Iris pigment epithelial cell (primary cell): ENCODE measurements at places on chromosomes 11 and 22.

GRCh38 chr11:72851726-72852125 lies 37.5 kb downstream of the ATG16L2 start:
- peak; percentile 47 for DNase-seq

DNA sequence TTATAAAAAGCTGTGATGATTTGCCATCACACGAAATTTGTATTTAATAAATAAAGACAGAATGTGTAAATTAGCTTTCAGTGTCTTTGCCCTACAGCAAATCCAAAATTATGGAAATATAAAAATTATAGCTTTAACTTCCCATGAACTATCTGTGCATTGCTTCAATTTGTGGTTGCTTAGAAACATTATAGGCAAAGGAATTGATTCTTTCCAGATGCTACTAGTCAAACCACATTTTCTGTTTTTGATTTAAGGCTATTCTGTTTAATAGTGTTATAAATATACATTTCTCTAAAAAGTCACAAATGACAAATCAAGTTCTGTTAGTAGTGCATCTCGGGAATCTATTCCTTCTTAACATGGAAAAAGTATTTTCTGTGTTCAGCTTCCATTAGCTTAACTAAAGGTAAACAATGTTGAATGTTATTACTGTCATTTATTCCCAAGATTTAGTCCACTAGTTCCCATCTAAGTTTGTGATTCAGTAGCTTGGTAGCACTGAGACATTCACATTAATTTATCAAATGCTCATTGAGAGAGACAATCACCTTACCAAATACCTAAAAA lies 1086.3 kb upstream of the CCDC90B start:
- no peak for DNase-seq

DNA sequence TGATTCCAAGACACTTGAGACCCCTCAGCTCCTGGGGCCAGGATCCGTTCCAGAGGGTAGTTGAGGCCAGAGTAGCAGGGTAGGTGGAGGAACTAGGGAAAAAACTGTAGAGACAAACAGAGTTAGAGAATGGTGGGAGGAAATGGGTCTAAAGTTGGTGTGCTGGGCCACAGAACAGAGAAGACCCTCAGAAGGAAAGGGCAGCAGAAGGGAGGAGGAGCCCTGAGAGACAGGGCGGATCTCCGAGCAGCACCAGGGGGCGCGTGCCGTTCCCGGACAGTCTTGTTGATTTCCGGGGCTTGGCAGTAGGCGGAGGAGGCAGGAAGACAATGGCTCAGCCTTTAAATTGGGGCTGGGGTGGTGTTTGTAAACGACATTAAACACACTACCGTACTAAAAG lies 2.4 kb upstream of the CECR2 start:
- no peak for DNase-seq

- no peak for DNase-seq
Observed at GRCh38 chr22:19760951-19761724, 560 bp downstream of the TBX1 start.

- peak; percentile 59 for DNase-seq
Observed at GRCh38 chr11:73140213-73141030, 1.7 kb downstream of the FCHSD2 start.

GRCh38 chr11:93623920-93624319 lies 37.6 kb upstream of the CEP295 start:
- DNase-seq, result no peak

GRCh38 chr22:27111796-27112672 lies 454.6 kb downstream of the MIAT start:
- DNase-seq, result no peak

- no peak for DNase-seq
Observed at GRCh38 chr22:49212002-49212401, 615.7 kb downstream of the BRD1 start.

GRCh38 chr22:41140365-41140957 lies 48.1 kb downstream of the EP300 start:
- DNase-seq, result no peak

DNA sequence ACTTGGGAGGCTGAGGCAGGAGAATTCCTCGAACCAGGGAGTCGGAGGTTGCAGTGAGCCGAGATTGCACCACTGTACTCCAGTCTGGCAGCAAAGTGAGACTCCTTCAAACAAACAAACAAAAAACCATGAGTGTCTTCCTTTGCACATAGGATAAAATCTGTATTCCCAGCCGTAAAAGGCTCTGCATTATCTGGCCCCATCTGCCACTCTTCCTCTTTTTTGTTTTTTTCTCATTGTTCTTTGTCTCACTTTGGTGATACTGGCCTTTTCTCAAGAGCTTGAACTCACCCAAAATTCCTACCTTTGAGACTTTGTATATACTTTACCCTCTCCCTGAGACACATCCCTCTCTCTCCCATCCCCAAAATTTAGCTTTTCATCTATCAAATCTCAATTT lies 17.6 kb downstream of the FDX1 start:
- no peak for DNase-seq

- no peak for DNase-seq
Observed at GRCh38 chr22:44618400-44618799, 83.6 kb upstream of the PRR5 start.

DNA sequence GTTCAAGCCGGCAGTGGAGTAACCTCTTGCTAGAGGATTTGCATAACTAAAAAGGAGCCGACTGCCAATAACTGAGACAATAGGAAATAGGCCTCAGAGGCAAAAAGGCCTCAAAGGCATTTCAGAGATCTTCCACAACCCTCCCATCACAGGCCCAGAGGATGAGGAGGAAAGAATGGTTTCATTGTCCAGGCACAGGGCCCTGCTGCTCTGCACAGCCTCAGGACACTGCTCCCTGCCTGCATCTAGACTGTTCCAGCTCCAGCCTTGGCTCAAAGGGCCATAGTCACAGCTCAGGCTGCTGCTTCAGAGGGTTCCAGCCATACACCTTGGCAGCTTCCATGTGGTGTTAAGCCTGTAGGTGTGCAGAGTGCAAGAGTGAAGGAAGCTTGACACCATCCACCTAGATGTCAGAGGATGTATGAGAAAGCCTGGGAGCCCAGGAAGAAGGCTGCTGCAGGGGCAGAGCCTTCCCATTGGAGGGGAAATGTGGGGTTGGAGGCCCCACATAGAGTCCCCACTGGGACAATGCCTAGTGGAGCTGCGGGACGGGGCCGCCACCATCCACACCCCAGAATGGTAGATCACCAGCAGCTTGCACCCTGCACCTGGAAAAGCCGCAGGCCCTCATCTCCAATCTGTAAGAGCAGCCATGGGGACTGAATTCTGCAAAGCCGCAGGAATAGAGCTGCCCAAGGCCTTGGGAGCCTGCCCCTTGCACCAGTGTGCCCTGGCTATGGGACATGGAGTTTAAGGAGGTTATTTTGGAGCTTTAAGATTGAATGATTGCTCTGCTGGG lies 8.2 kb upstream of the LRP5 start:
- DNase-seq, result no peak

DNA sequence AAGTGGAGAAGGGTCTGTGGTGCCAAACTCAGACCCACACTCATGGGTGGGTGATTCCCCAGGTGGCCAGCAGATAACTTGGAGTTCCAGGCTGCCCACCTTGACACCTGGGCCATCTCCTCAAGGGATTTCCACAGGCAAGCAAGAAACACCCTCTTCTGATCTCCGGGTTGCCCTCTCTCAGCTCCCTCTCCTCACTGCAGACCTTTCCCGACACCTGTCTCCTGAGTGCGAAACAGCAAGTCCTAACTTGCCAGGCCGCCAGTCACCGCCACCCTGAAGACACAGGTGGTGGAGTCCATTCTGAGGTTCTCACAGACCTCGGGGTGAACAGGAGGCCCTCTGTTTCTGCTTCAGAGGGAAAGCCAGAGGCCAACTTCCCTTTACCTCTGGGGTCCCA lies 16.6 kb downstream of the GALNT18 start:
- no peak for DNase-seq

DNA sequence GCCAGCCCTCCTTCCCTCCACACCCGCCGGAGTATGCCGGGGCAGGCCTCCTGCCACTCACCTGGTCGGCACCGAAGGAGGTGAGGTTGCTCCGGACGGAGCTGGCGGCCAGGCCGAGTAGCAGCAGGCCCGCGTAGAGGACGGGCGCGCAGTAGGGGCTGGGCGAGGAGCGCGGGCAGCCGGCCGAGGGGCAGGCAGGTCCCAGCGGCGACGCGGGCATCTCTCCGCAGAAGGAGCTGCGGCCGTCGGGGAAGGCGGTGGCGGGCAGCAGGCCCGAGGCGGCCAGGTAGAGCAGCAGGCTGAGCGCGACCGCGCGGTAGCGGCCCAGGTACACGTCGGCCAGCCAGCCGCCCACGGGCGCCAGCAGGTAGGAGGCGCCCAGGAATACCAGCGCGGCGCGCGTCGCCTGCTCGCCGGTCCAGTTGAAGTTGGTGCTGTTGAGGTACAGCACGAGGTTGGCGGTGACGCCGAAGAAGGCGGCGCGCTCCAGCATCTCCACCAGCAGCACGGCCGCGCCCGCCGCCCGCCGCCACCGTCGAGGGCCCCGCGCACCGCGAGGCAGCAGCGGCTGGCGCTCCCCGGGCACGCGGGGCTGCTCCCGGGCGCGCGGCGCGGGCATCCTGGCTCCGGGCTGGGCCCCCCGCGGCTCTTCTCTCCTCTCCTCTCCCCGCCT lies 907 bp downstream of the SLC15A3 start:
- no peak for DNase-seq

GRCh38 chr11:21963013-21963412 lies 229.9 kb upstream of the ANO5 start:
- no peak for DNase-seq

GRCh38 chr11:82559609-82560008 lies 174.1 kb downstream of the FAM181B start:
- no peak for DNase-seq

- DNase-seq, result no peak
Observed at GRCh38 chr11:69217276-69218105, 61.8 kb downstream of the SMIM38 start.

DNA sequence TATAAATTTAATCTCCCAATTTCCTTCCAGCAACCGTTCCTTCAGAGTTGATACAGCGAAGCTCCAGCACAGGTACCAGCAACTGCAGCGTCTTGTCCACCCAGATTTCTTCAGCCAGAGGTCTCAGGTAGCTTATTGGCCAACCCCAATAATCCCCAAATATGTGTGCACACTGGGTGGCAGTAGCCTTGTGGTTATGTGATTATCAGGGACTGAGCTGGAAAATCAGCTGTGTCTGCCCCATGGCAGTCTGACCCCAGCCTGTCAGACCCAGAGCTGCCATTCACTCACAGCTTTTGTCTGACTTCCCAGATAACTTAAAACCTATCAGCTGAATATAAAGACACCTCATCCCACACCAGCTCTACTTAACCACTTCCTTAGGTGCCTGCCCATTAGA lies 2.0 kb downstream of the HSCB start:
- no peak for DNase-seq

- no peak for DNase-seq
Observed at GRCh38 chr11:117770061-117770460, 27.0 kb downstream of the DSCAML1 start.

DNA sequence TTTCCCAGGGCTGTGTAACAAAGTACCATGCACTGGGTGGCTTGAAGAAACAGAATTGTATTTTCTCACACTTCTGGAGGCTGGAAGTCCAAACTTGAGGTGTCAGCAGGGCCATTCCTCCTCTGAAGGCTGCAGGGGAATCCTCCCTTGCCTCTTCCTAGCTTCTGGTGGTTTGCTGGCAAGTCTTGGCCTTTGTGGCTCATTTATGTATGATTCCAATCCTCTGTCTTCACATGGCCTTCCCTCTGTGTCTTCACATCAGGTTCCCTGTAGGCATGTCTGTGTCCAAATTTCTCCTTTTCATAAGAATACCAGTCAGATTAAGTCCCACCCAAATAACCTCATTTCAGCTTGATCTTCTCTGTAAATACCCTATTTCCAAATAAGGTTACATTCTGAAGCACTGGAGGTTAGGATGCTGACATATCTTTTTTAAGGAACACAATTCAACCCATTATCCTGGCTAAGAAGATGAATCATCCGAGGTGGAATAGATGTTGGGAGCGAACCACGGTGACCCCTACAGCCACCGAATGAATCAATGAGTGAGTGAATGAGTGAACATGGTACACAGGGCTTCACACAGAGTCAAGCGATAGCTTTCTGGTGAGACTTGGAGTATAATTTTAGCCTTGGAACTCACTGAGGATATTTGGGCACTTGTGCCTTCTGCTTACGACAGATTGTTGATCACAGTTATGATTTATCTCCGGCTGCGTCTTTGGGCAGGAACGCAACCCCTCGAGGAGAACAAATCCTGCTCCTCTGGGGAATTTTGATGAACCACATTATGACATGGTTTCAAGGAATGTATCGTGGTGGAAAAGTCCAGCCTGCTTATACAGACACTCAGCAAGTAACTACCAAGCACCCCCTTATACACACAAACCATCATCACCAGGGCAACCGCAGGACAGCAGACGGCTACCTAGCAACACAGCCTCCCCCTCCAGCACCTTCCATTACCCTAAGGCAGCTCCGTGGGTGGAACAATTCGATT lies 34.3 kb upstream of the MICAL2 start:
- peak; percentile 100 for DNase-seq

GRCh38 chr11:114089748-114090147 lies 30.2 kb downstream of the ZBTB16 start:
- DNase-seq, result no peak

DNA sequence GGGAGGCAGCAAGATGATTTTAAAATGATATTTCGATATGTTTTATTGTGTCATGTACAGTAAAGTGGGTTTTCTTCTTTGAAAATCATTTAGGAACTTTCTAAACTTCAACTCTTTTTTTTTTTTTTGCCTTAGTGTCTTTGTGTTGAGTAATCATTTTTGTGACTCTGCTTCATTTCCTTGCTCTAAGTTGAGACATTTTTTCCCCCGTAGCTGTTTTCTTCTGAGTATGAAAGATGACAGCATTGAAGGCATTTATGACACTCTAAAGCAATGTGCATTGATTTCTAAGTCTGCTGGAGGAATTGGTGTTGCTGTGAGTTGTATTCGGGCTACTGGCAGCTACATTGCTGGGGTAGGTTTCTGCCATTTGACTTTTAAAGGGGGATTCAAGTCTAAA lies 23.5 kb downstream of the RRM1 start:
- peak; percentile 83 for DNase-seq

- DNase-seq, result no peak
Observed at GRCh38 chr22:39722501-39722900, 151.9 kb downstream of the CACNA1I start.

DNA sequence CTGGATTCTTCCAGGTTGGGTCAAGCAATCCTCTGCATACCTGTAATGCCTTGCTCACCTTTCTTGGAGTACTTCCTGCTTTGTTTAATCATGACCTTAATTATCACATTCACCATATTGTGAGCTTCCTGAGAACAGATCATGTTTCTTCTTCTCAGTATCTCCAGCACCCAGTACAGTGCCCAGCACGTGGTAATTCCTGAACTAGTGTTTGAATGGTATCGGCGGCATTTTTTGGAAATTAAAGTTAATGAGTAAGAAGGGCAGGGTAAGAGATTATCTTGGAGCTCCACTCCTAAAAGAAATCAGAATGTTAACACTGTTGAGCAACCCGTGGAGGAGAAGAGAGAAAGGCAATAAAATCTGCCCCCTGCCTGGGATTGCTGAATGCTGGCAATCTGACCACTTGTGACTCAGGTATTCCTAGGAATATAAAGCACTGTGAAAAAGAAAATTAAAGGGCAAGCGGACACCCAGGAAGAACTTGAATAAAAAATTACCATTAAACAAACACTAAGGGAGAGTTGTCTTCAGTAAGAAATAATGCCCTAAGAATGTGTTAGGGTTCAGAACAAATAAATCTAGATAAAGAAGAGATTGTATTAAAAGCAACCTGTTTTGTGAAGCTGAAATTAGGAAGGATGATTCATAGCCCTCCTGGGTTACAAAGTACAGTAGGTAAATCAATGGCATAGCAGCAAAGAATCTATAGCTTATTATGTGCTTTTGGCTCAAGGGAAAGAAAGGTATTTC lies 92.9 kb downstream of the PDHX start:
- DNase-seq, result peak; percentile 76

GRCh38 chr11:33383920-33384209 lies 126.7 kb downstream of the HIPK3 start:
- no peak for DNase-seq

GRCh38 chr11:33924341-33924740 lies 32.5 kb upstream of the LMO2 start:
- no peak for DNase-seq
